ENCODE measurements at places on chromosomes 11 and 22.

GRCh38 chr11:2586793-2587131 lies 113.0 kb downstream of the KCNQ1OT1 start:
- no peak for DNase-seq

- DNase-seq: no peak
Observed at GRCh38 chr22:26901198-26901816, 243.9 kb downstream of the MIAT start.

DNA sequence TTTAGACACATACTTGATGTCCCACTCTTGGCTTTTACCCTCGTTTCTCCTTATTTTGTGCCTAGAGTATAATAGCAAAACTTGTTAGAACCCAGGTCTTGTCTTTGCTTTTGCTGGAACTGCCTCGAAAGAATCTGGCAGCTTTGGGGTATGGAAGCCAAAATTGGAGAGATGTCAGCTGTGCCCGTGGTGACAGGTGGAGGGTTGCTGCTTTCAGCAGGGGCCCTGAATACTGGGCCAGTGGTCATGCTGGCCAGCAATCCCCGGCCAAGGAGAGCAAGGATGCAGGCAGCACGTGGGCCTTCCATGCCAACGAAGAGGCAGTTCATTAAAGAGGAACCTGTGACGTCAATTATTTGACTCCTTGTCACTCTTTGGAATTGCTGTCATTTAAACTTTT lies 181.1 kb downstream of the HIPK3 start:
- DNase-seq: no peak

DNA sequence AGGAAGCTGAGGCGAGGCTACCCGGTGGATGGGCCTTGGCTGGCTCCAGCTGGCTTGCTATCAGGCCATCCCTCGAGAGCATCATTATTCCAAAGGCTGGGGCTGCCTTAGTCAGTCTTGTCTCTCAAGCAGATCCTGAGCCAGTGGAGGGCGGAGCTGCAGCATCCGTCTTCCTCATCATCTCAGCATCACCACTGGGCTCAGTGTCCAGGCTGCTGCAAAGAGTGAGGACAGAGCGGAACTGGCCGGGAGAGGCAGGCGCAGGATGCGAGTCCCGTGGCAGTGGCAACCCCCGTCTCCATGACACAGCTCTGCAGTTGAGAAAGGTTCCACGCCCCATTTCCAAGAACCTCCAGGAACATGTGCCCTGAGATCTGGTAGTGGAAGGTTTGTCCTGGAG lies 4.4 kb downstream of the TP53I11 start:
- DNase-seq: no peak

- no peak for DNase-seq
Observed at GRCh38 chr11:134837166-134837886, 425.3 kb upstream of the B3GAT1 start.

GRCh38 chr22:26974914-26975803 lies 317.8 kb downstream of the MIAT start:
- no peak for DNase-seq

DNA sequence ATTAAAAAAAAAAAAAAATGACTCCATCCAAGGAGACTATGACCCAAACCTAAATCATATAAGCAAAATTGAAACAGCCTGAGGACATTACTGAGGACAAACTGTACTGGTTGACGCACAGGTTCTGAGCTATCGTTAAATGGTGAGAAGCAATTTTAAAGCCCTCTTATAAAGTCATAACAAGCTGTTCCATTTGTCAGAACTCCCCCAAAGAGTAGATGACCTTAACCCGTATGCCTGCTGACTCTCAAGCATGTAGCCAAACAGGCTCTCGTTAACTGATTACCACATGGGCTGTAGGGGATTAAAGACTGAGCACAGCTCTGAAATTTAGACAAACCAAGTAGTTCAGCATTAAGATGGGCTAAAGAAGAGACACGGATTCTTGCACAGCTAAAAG lies 2.2 kb downstream of the CRYAB start:
- DNase-seq: no peak

GRCh38 chr22:38348751-38349496 lies 31.7 kb upstream of the CSNK1E start:
- DNase-seq: no peak

- DNase-seq: no peak
Observed at GRCh38 chr11:44268614-44269080, 41.3 kb downstream of the ALX4 start.

GRCh38 chr11:128105950-128106349 lies 481.4 kb downstream of the ETS1 start:
- DNase-seq: no peak

GRCh38 chr11:3154001-3154599 lies 11.0 kb downstream of the OSBPL5 start:
- no peak for DNase-seq

GRCh38 chr11:34296412-34296811 lies 61.4 kb downstream of the ABTB2 start:
- no peak for DNase-seq

DNA sequence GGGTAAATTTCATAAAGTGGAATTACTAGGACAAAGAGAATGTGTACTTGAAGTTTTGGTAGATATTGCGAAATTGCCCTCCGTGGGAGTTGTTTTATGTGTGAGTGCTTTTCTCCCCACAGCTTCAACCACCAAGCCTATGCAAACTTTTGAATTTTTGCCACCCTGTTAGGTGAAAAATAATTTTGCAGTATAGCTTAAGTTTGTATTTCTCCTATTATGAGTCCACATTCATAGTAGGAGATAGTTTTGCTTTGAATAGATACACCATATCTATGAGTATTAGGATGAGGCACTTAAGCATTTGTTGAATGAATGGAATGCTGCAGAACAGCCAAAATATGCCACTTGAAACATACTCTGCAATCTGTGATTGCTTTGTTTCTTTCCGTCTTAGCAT lies 43.6 kb downstream of the UVRAG start:
- DNase-seq: no peak

- no peak for DNase-seq
Observed at GRCh38 chr22:22946131-22946530, 58.5 kb downstream of the IGLL5 start.

DNA sequence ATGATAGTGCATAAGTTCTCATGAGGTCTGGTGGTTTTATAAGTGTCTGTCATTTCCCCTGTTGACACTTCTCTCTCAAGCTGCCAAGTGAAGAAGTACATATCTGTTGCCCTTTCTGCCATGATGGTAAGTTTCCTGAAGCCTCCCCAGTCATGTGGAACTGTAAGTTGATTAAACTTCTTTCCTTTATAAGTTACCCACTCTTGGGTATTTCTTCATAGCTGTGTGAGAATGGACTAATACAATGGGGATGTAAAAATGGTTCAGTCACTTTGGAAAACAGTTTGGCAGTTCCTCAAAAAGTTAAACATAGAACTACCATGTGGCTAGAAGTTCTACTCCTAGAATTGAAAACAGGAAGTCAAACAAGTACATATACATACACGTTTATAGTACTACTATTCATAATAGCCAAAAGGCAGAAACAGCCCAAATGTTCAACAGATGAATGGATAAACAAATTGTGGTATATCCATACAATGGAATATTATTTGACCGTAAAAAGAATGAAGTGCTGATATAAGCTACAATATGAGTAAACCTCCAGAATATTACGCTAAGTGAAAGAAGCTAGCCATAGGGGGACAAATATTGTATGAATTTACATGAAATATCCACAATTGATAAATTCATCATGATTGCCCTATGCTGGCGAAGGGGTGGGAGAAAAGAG lies 16.0 kb upstream of the DKK3 start:
- DNase-seq: no peak

- DNase-seq: no peak
Observed at GRCh38 chr11:124120891-124121290, 5.6 kb downstream of the VWA5A start.
